Activated CD4-positive, alpha-beta T cell treated with anti-CD3 and anti-CD28 coated beads for 24 hours (primary cell): ENCODE measurements at places on chromosomes 5 and 9.

- DNase-seq = no peak
These were observed 65.8 kb upstream of the PLPP6 start for GRCh38 chr9:4596165-4596922.

GRCh38 chr9:86500667-86501435 is 146.6 kb upstream of the TUT7 start:
- DNase-seq = no peak

- no peak for DNase-seq
These were observed 897.8 kb upstream of the ACO1 start for GRCh38 chr9:31486630-31487029.

DNA sequence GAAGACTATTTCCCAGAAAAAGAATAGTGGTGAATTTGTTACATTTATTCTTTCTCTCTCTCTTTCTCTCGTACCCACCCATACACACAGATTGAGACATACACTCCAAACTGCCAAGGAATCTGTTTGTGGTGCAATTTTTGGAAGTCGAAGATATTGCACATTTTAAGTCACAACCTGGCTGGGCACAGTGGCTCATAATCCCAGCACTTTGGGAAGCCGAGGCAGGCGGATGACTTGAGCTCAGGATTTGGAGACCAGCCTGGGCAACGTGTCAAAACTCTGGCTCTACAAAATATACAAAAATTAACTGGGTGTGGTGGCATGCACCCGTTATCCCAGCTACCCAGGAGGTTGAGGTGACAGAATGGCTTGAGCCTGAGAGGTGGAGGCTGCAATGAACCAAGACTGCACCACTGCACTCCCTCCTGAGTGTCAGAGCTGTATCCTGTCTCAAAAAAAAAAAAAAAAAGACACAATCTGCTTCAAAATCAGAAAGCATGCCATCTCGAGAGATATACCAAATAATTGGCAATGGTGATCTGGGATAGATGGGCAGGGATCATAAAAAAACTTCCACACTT is 19.2 kb upstream of the PLIN2 start:
- no peak for DNase-seq

DNA sequence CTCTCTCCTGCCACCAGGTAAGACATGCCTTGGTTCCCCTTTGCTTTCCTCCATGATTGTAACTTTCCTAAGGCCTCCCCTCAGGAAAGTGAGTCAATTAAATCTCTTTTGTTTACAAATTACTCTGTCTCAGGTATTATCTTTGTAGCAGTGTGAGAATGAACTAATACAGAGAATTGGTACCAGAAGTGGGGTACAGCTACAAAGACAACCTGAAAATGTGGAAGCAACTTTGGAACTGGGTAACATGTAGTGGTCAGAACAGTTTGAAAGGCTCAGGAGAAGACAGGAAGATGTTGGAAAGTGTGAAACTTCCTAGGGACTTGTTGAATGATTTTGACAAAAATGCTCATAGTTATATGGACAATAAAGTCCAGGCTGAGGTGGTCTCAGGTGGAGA is 97.2 kb downstream of the FAM170A start:
- DNase-seq = no peak

GRCh38 chr5:132298298-132299212 is 4.4 kb downstream of the SLC22A4 start:
- no peak for DNase-seq

GRCh38 chr9:87529671-87530070 is 32.0 kb downstream of the DAPK1 start:
- no peak for DNase-seq

DNA sequence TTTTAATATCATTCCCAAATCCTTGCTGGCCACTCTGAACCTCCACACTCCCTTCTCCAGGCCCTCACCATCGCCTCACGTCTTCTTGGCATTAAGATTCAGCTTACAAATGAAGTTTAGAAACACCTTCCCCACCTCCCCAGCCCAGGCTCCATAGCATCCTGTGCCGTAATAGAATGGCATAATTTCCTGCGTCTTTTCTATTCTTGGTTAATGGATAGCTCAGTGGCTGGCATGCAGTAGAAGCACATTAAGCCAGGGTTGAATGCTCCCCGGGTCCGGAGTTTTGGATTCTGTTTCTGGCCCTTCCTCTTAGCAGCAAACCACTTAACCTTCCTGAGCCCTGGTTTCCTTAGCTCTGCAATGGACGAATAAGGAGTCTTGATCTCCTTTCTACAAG is 13.8 kb downstream of the WWC1 start:
- no peak for DNase-seq

- DNase-seq = no peak
These were observed 6.5 kb downstream of the GRM6 start for GRCh38 chr5:178988436-178989220.

DNA sequence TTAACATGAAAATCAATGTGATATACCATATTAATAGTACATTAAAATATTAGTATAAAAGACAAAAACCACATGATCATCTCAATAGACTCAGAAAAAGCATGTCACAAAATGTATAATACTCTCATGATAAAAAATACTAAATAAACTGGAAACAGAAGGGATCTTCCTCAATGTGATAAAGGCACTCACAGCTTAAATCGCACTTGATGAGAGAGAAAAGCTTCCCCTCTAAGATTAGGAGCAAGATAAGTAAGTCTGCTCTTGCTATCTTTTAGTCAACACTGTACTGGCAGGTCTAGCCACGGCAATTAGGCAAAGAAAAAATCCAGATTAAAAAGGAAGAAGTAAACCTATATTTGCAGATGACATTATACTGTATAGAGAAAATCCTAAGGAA is 21.8 kb upstream of the MSH3 start:
- no peak for DNase-seq
